ENCODE measurements at places on chromosomes 7 and 10. TPM values are rescaled to one million over a fixed set of nuclear protein-coding genes. Genes with fewer than 3 reads are reported as not detected.

- peak; percentile 74 for DNase-seq
Observed at GRCh38 chr10:60536529-60537114, 146.9 kb upstream of the ANK3 start.

GRCh38 chr7:22962775-22963350, 51.1 kb downstream of the HYCC1 start:
- DNase-seq = peak; percentile 17

DNA sequence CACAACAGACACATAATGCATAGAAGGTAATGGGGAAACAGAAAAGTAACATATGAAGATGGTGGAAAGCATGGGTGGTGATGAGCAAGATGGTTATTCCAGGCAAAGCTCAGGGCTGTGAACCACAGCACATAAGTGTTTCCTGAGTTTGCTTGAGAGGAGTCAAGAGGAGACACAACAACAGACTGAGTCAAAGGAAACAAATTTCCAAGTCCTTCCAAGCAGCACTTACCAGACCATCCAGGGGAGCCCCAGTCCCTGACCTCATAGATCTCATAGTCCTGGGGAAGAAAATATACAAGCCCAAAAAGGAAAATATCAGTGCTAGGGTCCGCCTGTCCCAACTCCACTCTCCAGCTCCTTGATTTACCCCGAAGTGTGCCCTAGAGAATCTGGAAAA, 216.6 kb upstream of the FZD1 start:
- DNase-seq = no peak

DNA sequence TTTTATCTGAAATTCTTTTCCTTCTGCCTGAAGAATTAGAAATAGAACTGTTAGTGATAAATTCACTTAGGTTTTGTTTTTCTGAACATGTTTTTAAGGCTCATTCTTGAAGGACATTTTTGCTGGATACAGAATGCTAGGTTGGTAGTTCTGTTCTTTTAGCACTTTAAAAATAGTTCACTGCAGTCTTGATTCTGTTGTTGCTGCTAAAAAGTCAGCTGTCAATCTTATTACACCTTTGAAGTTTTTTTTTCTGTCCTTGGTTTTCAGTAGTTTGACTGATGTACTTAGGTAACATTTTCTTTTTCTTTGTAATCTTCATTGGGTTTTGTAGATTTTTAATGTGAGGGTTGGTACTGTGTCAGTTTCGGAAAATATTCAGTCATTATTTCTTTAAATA, 48.7 kb downstream of the C1GALT1 start:
- DNase-seq = no peak

Gene ADAP1
- total RNA-seq = 7.8 TPM
